NCI-H69 (cell line): ENCODE measurements at places on chromosomes 12 and 14.

DNA sequence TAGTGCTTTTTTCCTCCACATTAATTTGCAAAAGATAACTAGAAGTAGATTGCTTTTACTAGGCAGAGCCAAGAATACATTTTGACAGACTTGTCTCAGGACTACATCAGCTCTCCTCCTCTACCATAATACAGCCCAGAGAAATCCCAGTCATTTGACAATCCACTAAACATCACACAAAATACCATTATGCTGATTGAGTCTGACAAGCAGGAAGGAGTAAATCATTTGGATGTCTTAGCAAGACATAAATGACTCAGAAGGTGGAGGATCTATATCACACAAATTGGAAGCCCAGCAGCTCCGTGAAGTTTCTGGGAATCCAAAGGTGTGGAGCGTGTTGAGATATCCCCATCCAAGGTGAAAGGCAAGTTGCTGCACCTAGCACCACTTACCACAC is 75.4 kb upstream of the FKBP4 start:
- DNase-seq: no peak

DNA sequence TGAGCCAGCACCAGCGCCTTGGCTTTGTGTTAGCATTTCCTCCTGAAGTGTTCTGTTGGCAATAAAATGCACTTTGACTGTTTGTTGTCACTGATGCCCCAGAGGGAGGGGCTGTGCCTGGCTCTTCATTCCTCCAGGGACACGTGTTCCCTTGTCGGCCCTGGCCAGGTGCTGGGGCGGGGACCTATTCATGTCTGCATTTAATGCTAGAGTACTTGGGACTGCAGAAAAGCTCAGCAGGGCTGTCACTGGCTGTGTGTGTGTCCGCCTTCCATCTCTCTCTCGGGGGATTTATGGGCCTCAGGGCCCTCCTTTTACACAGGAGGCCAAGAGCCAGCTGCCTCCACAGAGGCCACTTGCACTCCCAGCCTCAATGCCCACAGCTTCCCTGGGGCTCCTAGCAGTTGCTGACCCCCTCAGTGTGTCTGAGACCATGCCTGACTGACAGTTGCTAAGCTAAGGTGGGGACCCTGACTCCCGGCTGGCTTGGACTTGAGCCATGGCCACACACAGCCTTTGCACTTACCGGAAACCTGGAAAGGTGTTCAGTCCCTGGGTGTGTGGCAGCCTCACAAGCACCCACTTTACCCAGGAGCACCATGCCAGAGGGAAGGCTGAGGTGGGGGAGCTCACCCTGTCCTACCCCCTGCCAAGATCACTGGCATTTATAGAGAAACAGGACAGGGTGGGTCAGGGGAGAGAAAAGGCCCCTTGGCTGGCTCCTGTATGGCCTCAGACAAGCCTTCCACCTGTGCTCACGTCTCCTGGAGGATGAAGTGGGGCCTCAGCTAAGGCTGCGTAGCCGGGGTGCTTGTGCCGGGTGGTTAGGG is 27.8 kb downstream of the HIP1R start:
- DNase-seq: peak; percentile 94

- no peak for DNase-seq
These were observed 3.4 kb downstream of the PTPN6 start for GRCh38 chr12:6954316-6955107.

- DNase-seq: peak; percentile 66
These were observed 14.1 kb downstream of the TNS2 start for GRCh38 chr12:53063708-53064612.

GRCh38 chr12:69688471-69689427 is 10.4 kb downstream of the BEST3 start:
- DNase-seq: peak; percentile 71

- no peak for DNase-seq
These were observed 34.4 kb downstream of the WBP11 start for GRCh38 chr12:14768823-14769405.

- DNase-seq: no peak
These were observed 597 bp downstream of the GLT8D2 start for GRCh38 chr12:104049278-104049902.

DNA sequence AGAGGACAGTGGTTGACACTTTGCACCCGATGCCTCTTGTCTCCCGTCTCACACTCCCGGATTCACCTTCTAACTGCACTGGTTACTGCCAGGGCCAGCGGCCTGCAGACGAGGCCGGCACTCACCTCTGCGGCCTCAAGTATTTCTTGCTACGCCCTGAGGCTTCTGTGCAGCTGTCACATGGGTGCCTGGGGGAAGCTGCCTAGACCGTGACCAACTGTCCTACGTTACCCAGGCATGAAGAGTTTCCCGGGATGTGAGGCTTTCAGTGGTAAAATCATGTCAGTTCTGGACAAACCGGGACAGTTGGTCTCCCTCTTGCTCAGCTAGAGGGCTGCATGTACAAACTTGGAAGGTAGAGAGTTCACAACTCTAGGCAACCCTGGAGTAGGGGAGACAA is 274.5 kb downstream of the GLT1D1 start:
- DNase-seq: no peak

GRCh38 chr14:67952786-67953185 is 133.2 kb downstream of the RAD51B start:
- DNase-seq: no peak

- DNase-seq: peak; percentile 74
These were observed 211.5 kb downstream of the PRKD1 start for GRCh38 chr14:29716150-29716549.

DNA sequence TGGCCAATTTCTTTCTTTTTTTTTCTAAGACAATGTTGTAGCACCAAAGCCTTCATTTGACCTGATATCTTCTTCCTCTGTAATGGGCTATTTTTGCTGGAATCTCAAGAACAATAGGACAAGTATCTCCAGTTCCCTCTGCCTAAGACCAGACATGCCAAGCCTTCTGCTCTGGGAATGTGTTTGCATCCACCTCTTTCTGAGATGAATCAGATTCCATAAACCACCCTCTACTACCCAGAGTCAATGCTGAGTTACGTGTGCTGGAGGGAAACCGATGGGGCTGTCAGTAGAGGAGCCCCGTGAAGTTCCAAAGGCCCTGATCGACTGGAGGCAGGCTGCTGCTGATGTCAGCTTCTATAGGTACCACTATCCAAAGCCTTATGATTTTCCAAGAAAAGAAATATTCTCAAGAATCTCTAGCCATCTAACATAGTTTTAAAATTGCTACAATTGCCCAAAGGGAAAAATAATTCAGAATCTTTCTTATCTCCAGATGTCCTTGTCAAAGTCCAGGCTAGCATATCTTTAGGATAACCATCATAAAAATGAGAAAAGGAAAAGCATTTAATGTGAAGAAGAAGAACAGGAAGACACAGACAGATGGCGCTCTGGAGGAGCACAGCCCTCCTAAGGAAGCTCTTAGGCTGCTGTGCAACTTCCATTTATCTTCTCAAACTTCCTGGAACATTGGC is 101.9 kb downstream of the SLC8A3 start:
- peak; percentile 73 for DNase-seq

DNA sequence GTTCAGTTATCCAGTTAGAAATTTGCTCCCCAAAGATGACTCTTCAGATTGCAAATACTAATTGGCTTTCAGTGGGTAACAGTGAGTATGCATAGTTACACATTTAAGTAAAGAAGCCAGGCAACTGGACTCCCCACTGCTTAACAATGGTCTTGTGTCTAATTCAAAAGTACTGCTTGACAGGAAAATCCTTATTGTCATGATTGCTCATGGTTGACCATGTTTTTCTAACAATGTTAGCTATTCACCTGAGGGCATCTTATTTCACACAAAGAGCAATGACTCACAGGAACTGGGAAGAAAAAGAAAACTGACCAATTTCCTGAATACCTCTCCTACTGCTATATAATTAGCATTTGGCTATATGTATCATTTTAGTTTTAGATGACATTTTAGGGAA is 33.7 kb upstream of the ALG10B start:
- DNase-seq: no peak

GRCh38 chr14:74667758-74668157 is 45.1 kb downstream of the AREL1 start:
- no peak for DNase-seq

- no peak for DNase-seq
These were observed 17.8 kb downstream of the SRRM4 start for GRCh38 chr12:118999107-118999506.

DNA sequence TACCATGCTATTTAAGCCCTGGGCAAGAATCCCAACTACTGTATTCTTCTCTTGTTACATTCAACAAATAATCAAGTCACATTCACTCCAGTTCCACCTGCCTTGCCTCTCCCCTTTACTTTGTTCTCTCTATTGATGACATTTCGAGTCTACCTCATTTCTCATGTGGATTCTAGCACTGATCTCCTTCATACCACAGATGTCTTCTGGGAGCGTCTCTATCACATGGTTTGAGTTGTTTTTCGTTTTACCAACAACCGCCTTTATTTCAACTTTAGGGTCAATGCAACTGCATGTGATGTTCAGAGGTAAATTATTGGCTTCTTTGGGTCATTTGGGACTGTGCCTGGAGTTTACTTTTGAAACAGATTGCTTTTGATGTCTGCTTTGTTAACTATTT is 40.7 kb downstream of the OTOGL start:
- DNase-seq: no peak

- no peak for DNase-seq
These were observed 33.2 kb upstream of the GALNT16 start for GRCh38 chr14:69226736-69227135.

- no peak for DNase-seq
These were observed 12.2 kb downstream of the GTF2H3 start for GRCh38 chr12:123645878-123646277.

- no peak for DNase-seq
These were observed 136.7 kb downstream of the CHST11 start for GRCh38 chr12:104593482-104593881.

GRCh38 chr14:24036169-24036962 is 15.4 kb upstream of the CARMIL3 start:
- peak; percentile 93 for DNase-seq

GRCh38 chr12:32918890-32919801 is 22.6 kb upstream of the PKP2 start:
- DNase-seq: peak; percentile 9

DNA sequence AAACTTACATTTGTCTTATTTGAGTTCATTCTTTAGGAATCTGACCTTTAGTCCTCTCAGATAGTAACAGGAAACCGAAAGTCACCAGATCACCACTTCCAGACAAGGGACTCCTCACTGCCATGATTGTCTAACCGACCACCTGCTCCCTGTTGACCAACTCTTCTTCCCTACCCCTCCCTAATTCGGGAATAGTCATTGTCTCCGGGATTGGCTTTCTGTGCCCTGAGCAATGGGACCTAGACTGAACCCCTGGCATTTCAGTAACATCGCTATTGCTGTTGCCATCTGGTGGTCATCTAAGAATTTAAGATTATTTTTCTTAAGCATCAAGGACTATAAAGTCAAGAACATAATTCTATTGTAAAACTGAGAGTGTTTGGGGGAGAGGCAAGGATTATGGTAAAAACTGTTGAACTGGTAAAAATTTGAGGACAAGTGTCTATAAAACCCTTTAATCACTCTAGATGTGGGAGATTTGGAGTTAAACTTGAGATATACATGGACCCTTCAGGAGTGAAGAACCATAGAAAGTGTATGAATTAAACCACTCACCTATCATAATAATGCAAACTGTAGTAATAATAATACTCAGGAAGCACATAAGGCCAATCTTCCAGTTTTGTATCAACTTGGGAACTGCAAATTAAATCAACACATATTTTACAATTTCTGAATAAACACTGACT is 6.3 kb downstream of the CLEC2A start:
- DNase-seq: peak; percentile 7

DNA sequence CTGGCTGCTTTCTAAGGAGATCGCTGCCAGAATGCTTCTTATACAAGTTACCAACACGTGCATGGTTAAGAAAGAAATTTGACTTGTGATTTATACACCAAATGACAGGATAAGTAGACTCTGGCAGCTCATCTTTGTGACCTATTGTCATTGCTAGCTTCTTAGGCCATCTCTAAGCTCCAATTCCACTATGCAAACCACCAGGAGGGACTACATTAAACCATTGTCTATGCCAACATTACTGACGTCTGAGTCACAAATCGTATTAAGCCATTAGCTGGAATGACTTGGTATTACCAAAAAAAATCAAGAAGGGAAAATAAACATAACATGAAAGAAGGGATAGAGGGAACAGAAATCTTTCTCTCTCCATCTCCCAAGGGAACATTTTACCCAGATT is 15.8 kb upstream of the VPS33A start:
- DNase-seq: no peak

GRCh38 chr12:46020768-46021167 is 30.4 kb upstream of the SCAF11 start:
- no peak for DNase-seq

DNA sequence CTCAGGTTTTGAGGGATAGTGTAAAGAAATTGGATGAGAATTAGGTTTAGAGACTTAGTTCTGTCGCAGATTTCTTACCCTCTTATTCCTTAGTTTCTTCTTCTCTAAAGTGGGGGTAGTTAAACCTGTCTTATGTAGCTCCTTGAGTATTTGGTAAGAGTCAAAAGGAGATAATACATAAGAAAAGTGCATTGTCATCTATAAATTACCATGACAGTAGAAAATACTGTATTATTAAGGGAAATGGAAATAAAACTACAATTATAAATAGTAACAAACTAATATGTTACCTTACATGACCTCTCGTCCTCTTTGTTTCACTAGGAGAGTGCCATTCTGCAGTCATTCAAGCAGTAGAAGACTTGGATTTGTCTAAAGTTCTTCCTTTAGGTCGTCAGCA is 49.0 kb downstream of the UTP20 start:
- DNase-seq: no peak

- DNase-seq: no peak
These were observed at the start of gene TC2N for GRCh38 chr14:91867316-91867988. TSS of gene TC2N (minus strand) at chr14:91867536. CDS start at chr14:91813769, 53,767 bp downstream.

- DNase-seq: no peak
These were observed 121.2 kb upstream of the PTPRB start for GRCh38 chr12:70758494-70758845.

GRCh38 chr12:99686142-99686541 is 38.6 kb downstream of the GARIN6 start:
- DNase-seq: peak; percentile 12

DNA sequence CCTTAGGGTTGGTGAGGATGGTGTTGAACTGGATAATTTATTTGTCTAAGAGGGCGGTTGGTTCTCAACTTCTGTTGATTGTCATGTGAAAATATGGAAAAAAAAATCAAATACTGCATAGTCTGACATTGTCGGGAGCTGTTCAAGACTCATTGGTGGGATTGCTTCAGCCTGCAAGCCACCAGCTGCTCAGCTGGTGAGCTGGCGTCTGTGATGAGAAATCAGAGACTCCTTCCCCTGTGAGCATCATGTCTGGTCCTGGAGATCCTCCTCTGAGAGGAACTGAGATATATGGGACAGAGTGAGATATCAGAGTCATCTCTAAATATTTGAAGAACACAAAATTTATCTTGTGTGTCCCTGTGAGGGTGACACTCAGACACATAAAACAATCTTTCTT is 49.9 kb downstream of the TRIM9 start:
- DNase-seq: no peak

- DNase-seq: no peak
These were observed 4.3 kb downstream of the TM7SF3 start for GRCh38 chr12:27009881-27010301.

DNA sequence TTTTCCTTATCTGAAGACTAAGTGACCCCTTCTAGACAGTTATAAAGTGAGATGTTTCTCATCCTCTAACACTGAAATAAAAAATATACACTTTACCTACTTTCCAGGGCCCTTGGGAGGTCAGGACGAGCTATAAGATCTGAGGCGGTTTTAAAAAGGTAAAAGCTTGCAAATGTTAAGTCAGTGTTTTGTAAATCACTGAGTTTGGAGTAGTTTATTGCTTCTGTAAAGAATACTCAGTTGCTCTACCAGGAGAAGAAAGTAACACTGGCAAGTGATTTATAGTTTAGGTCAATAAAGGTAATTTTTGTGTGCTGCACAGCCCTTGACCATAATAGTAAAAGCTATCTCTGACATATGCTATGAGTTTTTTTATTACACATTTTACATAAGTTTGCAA is 584.5 kb downstream of the TMTC2 start:
- DNase-seq: no peak
